ENCODE measurements at places on chromosomes 16 and 17. TPM values are rescaled to one million over a fixed set of nuclear protein-coding genes. Genes with fewer than 3 reads are reported as not detected.

ZNF286A gene
- total RNA-seq: 16.9 TPM

DHRS7C gene
- not detected for total RNA-seq

CMTM1 gene
- total RNA-seq: 21.1 TPM

SPN gene
- 329 TPM for total RNA-seq

CLEC16A gene
- total RNA-seq: 36.5 TPM

CES5A gene
- total RNA-seq: not detected

TMEM208 gene
- 39.7 TPM for total RNA-seq

FOXL1 gene
- total RNA-seq: not detected

IGF2BP1 gene
- total RNA-seq: not detected

TK1 gene
- total RNA-seq: 164 TPM

SOX8 gene
- 0.16 TPM for total RNA-seq

RASD1 gene
- total RNA-seq: 2.2 TPM

CRYBA1 gene
- total RNA-seq: not detected

LGALS9B gene
- 0.73 TPM for total RNA-seq

KRT9 gene
- not detected for total RNA-seq

ATP2C2 gene
- not detected for total RNA-seq

PPY gene
- total RNA-seq: not detected

CCDC200 gene
- not detected for total RNA-seq

KRT20 gene
- total RNA-seq: not detected

SRL gene
- not detected for total RNA-seq

PPL gene
- not detected for total RNA-seq

SLC12A4 gene
- 51.2 TPM for total RNA-seq

TSPAN10 gene
- 0.23 TPM for total RNA-seq

NEUROD2 gene
- total RNA-seq: not detected

FNDC8 gene
- total RNA-seq: not detected

EVI2A gene
- total RNA-seq: 37.3 TPM

ARHGDIG gene
- not detected for total RNA-seq

TBC1D3I gene
- 1.1 TPM for total RNA-seq

HSD3B7 gene
- 9.7 TPM for total RNA-seq

Measured in activated CD8-positive, alpha-beta memory T cell treated with anti-CD3 and anti-CD28 coated beads, Interleukin-2, amount 10 ng/mL, durations not matched to agents 7 days and 5 days (primary cell).